ENCODE measurements at places on chromosomes 6 and 20. TPM values are rescaled to one million over a fixed set of nuclear protein-coding genes. Genes with fewer than 3 reads are reported as not detected.

ARHGAP18 gene
- total RNA-seq, result 47.2 TPM

CGAS gene
- total RNA-seq, result 3.6 TPM

DNA sequence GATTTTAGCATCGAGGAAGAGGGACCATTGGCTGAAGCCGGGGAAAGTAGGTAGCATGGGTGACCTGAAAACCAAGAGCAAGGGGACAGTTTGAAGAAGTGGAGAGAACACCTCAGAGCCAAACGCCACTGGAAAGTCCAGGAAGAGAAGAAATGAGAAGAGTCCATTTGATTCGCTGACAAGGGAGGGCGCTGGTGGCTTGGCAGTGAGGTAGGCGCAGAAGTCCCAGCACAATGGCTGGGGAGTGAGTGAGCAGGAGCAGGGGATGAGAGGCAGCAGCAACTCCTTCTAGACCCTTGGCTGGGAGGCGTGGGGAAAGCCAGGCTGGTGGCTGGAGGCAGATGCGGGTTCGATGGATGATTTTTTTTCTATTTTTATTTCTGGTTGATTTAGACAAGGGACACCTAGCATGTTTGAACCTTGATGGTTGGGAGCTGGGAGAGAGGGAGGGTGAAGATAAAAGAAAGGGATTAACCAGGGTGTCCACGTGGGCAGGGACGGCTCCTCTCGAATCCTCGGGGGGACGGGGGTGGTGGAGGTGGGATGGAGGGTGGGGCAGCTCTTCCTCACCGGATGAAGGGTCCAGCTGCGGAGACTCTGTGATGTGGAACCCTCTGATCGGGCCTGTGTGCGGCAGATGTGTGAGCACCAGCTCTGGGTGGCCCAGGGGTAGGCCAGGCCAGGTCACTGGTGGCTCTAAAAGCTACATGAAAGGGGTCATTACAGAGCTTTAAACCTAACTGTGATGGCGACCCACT is 164.2 kb downstream of the NFATC2 start:
- no peak for DNase-seq

GRCh38 chr6:18328070-18328469 is 59.1 kb upstream of the RNF144B start:
- DNase-seq, result no peak

COL9A3 gene
- 3.5 TPM for total RNA-seq

DNA sequence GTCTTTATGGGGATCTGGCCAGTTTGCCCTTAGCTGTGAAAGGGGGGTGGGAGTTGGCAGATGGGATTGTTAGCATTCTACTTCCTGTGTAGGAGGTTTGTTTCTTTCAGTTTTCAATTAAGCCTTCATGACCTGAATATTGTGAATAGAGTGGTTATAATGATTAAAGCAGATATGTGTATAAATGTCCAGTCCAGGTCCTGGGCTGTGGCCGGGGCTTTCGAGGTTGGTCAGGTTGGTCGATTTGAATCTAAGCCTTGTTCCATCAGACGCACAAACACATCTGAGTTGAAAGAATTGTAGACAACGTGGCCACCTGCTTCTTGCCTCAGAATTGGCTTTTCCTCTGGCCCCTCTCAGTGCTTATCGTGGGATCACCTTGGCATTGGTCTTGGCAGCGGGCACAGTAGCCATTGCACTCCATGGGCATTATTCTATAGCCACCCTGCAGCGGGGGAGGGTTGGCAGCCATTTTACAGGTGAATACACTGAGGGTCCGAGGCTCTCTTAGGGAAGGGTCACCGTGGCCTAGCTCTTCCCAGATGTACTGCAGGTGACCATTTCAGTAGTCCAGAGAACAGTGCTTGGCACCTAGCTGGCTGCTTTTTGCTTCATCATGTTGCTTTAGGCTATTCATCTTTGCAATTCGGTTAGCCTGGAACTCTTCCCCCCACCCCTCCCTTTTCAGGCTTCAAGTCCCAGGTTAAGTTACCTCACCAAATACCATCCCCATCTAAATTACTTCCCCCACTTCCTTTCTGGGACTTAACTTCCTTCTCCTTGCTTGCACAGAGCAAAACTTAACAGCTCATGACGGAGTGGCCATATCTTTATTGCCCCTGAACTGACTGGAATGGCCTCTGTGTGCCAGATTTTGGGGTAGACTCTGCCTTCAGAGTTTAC is 1.1 kb downstream of the RNF114 start:
- no peak for DNase-seq

GRCh38 chr20:59636766-59637370 is 32.5 kb downstream of the PHACTR3 start:
- DNase-seq, result no peak

GPR63 gene
- 0.48 TPM for total RNA-seq

DLK2 gene
- 1.1 TPM for total RNA-seq

TMEM14C gene
- 133 TPM for total RNA-seq

GRCh38 chr20:42747765-42748411 is 441.8 kb downstream of the PTPRT start:
- DNase-seq, result no peak

- no peak for DNase-seq
Measured at GRCh38 chr20:36847009-36847709, 28.8 kb upstream of the TLDC2 start.

DNA sequence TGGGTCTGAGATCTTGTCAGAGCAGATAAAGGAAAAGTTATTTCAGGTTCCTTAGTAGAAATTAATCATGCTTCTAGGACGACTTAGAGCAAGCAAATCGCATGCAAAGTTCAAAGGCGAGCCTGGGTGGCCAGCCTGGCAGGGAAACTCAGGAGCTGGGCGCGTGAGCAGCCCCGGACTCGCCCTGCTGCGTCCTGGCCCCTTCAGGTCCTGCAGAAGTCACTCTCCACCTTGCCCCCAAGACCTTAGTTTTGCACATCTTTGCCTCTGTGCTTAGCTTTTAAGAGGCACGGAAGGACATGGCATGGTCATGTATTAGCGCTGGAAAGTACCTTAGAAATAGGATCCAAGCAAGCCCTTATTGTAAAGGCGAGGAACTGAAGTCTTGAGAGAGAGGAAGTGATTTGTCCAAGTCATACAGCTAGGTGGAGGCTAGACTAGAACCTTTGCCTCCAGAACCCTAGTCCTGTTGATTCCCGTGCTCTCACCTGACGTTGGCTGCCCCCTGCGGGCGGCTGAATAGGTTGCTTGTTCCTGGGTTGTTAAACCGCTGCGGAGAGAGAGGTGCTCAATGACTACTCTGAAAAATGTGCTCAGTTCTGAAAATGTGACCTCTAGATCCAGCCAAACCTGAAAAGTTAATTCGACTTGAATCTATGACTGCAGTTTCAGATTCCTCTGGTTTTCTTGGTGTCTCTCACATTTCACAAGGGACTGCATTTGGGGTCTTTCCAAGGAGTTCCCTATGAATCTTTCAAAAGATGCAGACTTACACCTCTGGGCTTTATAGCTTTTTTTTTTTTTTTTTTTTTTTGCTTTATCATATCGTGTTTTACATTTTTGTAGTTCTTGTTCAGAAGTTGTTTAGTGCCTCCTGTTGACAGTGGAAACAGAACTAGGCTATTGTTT is 2.7 kb downstream of the MYB start:
- no peak for DNase-seq

DNA sequence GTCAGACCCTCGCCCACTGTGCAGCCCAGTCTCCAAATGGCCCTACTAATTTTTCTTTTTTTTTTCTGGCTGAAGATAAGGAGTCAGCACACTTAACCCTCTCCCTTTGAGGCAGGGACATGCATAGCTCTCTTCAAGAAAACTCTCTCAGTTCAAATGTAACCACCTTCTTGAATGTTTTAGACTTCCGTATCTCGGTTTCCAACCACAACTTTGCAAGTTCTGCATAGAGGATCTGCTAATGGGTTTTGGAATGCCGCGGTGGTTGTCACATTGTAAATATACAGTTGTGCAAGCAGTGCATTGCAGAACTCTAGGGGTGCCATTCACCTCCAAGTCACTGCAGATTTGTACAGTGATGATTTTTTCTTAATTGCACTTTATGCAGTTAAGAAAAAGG is 59.4 kb upstream of the SLC35B3 start:
- no peak for DNase-seq

- no peak for DNase-seq
Measured at GRCh38 chr6:33620856-33621710, at the start of gene ITPR3. Gene ITPR3 (plus strand): TSS chr6:33621322. CDS start chr6:33621603, 281 bp downstream.

DNA sequence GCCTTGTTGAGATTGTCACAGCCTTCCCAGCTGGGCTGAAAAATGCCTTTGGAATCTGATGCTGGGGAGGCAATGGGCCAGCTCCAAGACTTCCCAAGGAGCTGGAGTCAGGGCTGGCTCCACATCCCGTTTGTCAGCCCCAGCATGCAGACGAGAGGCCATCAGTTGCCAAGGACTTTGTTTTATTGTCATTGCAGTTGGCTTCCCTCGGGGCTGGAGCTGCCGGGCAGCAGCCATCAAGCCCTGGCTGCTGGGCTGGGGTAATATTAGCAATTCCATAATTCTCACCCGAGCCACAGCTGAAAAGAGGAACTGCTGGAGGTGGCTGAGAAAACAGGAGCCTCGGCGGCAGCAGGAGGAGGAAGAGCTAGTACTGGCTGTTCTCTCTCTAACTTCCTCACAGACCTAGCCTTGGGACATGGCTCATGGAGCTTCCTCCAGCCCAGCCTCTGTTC is 182.5 kb downstream of the CDC5L start:
- DNase-seq, result no peak

- DNase-seq, result no peak
Measured at GRCh38 chr20:35544436-35544835, 2.6 kb downstream of the ERGIC3 start.

GRCh38 chr6:11333132-11333849 is 100.8 kb upstream of the NEDD9 start:
- no peak for DNase-seq

ULBP3 gene
- 2.5 TPM for total RNA-seq

DNA sequence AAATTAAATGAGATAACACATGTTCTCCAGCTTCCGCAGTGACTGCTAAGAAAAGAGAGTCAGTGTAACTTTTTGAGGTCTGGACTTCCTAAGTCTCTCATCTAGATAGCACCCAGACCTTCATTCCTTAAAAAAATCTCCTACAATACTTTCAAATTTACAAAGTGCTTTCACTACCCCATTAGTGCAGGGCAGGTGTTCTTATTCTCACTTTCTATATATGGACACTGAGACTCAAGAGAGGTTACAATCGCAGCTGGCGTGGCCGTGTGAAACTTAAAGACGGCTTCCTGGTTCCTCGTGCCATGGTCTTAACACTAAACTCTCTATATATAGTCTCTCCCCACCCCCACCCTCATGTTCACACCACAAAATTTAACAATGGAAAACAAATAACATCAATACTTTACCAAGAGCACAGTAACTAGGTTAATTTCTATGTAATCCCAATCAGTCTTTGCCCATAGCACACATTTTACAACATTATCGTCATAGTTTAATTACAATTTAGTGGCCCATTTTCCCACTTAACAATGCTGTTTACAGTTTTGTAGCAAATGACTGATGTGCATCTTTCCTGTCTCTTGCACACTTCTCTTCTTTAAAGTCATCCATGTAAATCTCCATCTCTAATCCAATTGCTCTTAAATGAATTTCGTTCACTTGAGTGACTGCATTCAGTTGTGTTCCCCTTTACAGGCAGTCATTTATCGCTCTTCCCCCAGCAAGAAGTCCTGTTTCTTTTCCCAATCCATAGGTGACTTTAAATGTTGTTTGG is 78.8 kb upstream of the ARID1B start:
- no peak for DNase-seq

FBXL4 gene
- total RNA-seq, result 11.4 TPM

- DNase-seq, result no peak
Measured at GRCh38 chr6:44271406-44271723, 1.1 kb downstream of the TMEM151B start.

GRCh38 chr20:49270177-49270576 is 7.7 kb downstream of the ZNFX1 start:
- DNase-seq, result no peak

GRCh38 chr6:137589067-137589848 is 95.1 kb upstream of the OLIG3 start:
- DNase-seq, result no peak

DNA sequence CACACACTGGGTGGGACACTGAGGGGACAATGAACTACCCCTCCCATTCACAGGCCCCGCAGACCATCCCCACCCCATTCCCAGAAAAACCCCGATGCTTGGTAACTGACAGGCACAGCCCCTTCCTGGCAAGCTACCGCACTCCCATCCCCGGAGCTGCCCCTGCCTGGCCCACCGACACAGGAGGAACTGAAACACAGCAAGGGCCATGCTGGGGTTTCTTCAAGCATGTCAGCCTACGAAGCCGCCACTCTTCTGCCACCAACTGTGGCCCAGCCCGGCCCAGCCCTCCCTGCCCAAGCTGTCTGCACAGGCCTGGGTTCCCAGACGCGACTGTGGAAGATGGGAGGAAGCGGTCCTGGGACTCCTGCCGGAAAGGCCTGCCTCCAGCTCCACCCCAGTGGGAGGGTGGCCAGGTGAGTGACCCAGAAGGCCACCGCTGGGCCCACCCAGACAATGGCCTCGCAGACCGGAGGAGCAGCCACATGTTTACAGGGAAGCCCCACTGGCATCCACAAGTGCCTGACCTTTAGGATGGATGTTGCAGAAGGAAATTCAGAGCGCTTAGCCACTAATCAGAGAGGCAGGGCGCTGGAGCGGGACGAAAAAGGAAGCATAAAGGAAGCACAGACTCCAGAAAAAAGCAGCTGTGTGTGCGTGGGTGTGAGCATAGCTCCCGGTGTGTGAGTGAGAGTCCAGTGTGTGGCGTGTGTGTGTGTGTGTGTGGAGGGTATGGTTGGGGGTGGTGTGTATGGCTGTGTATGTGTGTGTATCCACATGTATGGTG is 91.6 kb downstream of the PRND start:
- no peak for DNase-seq

- no peak for DNase-seq
Measured at GRCh38 chr6:36414481-36414880, 27.0 kb upstream of the ETV7 start.

OOEP gene
- not detected for total RNA-seq

GRCh38 chr20:38842026-38842425 is 36.5 kb downstream of the PPP1R16B start:
- DNase-seq, result no peak

GRCh38 chr6:7050872-7051779 is 56.6 kb upstream of the RREB1 start:
- DNase-seq, result peak; percentile 28

GRCh38 chr6:6411115-6411514 is 90.7 kb upstream of the F13A1 start:
- no peak for DNase-seq

DNA sequence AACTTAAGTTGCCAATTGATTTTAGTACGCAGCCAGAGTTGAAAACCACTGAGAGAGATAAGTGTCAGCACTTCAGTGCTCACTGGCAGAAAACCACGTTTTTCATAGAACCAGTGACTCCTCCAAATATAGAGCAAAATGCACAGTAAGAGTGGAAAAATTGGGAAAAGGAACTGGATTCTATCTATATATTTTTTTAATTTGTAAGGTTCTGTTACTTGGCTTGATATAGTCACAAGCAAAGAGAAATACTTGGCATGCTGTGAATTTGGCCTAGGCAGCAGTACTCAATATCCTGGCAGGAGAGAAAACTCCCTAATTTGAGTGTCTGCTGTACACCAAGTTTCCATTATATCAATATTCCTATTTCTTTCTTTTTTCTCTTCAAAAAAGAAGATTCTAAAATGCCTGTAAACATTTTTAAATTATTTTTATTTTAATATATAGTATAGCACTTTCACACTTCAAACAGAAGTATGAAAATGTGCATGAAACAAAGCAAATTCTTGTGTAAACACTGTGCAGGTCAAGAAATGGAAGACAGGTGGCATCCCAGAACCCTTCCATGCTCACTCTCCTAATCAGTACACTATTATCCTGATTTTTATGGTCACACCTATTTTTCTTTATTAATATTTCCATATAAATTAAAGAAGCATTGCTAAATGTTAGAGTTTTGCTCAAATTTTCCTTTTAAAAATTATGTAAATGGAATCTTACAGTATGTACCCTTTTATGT is 561.8 kb upstream of the RNF217 start:
- DNase-seq, result no peak

All from omental fat pad (tissue), 4 donors.